ENCODE measurements at places on chromosomes 6 and 20.

DNA sequence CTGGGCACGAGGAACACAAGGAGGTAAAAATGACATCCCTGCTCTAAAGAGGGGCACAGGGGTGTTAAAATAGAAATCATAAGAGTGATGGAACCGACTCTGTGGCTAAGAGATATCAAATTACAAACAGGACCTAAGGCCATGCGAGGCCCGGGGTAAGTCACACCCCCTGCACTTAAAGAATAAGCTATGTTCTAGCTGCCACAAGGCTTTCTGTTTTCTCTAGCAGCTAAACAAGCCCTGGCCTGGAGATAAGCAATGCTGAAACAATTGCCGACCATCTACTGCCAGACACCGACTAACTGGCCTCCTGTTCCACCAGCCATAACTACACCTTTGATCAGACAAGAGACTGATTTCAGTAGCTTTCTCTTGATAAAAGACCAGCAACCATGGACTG is 32.4 kb downstream of the MDGA1 start:
- DNase-seq, result no peak

GRCh38 chr6:151451417-151451949 is 443 bp downstream of the RMND1 start:
- no peak for DNase-seq

- DNase-seq, result no peak
These were observed 409.6 kb upstream of the SLC35B3 start for GRCh38 chr6:8844968-8845367.

- DNase-seq, result no peak
These were observed 80.6 kb downstream of the LAMA2 start for GRCh38 chr6:128963561-128963960.
